Aorta (tissue), 5 donors: ENCODE measurements at places on chromosomes 12 and 14. TPM values are rescaled to one million over a fixed set of nuclear protein-coding genes. Genes with fewer than 3 reads are reported as not detected.

E2F7 gene
- 0.36 TPM for total RNA-seq

TBX5 gene
- total RNA-seq, result not detected

PRH2 gene
- not detected for total RNA-seq

ATP23 gene
- 3.9 TPM for total RNA-seq

M6PR gene
- total RNA-seq, result 82.9 TPM

ANG gene
- 19.7 TPM for total RNA-seq

DHH gene
- total RNA-seq, result 3.6 TPM

RNASE4 gene
- total RNA-seq, result 71.8 TPM

PPP4R3A gene
- total RNA-seq, result 69.3 TPM

PCK2 gene
- 22.5 TPM for total RNA-seq

MGAT4C gene
- total RNA-seq, result 0.68 TPM

LPAR5 gene
- total RNA-seq, result 3.7 TPM

WBP11 gene
- total RNA-seq, result 44.7 TPM

REM2 gene
- 0.75 TPM for total RNA-seq

SLC8A3 gene
- 0.23 TPM for total RNA-seq

NOXRED1 gene
- total RNA-seq, result 1.0 TPM

MANSC1 gene
- 37.3 TPM for total RNA-seq

C12orf76 gene
- total RNA-seq, result 18.1 TPM

ADAM20 gene
- total RNA-seq, result 2.5 TPM

KLHL33 gene
- total RNA-seq, result 1.3 TPM

NACA gene
- total RNA-seq, result 674 TPM

AICDA gene
- total RNA-seq, result not detected

ASCL1 gene
- total RNA-seq, result not detected

CLEC9A gene
- 0.26 TPM for total RNA-seq

PNP gene
- total RNA-seq, result 54.1 TPM

C14orf132 gene
- total RNA-seq, result 39.1 TPM

DUSP6 gene
- total RNA-seq, result 94.6 TPM

DBX2 gene
- total RNA-seq, result 0.19 TPM

KERA gene
- total RNA-seq, result not detected

ACRBP gene
- 5.2 TPM for total RNA-seq

KCNJ8 gene
- total RNA-seq, result 27.2 TPM

RNASE1 gene
- total RNA-seq, result 264 TPM

KRT3 gene
- not detected for total RNA-seq

FAM186B gene
- 0.23 TPM for total RNA-seq

WNT5B gene
- 11.2 TPM for total RNA-seq

ZC2HC1C gene
- 1.8 TPM for total RNA-seq

TIMM9 gene
- 24.8 TPM for total RNA-seq
